Stimulated activated CD8-positive, alpha-beta memory T cell treated with anti-CD3 and anti-CD28 coated beads, Interleukin-15, amount 100 ng/mL, for 4 hours (primary cell): ENCODE measurements at places on chromosomes 16 and 17.

DNA sequence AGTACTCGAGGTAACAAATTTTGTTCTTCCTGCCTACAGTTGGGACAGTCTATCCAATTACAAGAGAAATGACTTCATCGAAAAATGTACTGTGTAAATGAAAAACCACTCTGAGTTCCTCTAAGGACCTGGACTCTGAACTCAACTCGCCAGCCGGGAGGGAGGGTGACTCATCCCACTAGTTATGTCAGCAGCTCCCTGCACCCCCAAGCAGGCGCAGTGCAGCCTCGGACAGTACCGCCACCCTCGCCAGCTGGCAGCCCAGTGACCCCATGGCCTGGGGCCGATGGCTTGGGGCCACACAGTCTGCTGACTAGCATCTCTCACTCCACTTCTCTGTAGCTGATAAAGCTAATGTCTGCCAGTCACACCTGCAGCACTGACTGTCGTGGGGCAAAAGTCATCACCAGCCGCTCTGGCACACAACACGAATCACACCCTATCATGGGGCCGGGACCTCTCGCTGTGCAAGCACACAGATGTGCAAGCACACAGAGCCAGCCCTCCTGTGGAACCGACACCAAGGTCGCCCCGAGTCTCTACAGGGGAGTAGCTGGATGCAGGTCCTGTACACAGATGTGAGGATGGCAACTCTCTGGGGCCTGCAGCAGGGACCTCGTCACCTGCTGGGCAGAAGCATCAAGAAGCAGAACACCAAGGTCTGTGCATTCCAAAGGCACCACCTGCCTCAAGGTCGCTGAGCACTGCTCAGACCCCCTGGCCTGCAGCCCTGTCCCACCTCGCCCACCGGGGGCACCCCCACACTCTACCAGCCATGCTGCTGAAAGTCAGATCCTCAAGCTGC is 5.7 kb downstream of the CSNK1D start:
- DNase-seq: no peak

DNA sequence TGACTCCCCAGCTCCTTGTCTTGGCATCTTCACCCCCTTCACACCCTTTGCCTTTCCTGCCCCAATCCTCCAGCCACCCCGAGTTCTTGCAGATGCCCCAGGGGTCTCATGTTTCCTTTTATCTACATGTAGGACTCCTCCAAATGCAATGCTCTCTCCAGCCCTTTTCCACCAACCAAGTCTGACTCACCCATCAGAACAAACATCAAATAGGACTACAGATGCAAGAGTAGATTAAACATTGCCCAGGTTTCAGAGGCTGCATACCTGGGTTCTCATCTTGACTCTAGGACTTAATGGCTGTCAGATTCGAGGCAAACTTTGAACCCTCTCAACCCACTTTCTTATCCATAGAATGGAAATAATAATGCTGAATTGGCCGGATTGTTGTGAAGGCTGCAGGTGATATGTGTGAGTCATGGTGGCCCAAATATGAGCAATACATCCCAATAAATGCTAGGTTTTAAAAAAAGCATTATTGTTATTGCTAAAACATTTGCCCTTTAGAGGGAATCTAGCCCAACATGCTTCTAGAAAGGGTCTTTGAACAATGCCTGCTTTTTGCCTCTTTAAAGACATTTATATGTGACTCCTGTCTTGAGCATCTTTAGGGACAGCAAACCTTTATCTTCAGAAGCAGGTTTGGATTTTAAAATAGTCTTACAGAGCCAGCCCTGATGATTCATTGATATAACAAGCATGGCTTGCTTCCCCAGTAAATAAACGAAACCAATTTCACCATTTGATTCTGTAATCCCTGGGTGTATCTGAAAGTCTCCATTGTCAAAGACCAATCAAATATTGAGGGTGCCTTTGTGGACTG is 310.1 kb downstream of the FOXL1 start:
- no peak for DNase-seq

DNA sequence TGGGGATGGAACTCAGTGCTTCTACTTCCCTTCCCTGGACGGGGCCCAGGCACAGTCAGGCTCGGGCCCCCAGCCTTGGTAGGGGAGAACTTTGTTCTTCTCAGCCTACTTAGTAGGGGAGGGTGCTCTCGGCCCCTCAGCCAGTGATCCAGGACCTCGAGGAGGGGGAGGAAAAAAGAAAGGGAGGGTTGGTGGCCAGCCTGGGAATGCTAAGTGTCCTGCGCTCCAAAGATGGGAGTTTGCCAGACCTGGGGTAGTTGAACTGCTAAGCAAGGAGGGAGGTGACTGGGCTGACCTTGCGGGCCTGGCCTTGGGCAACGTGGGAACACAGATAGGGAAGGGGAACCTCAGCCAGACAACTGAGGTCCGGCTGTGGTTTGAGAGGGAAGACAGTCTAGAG is 12.2 kb downstream of the ADGRG1 start:
- no peak for DNase-seq

DNA sequence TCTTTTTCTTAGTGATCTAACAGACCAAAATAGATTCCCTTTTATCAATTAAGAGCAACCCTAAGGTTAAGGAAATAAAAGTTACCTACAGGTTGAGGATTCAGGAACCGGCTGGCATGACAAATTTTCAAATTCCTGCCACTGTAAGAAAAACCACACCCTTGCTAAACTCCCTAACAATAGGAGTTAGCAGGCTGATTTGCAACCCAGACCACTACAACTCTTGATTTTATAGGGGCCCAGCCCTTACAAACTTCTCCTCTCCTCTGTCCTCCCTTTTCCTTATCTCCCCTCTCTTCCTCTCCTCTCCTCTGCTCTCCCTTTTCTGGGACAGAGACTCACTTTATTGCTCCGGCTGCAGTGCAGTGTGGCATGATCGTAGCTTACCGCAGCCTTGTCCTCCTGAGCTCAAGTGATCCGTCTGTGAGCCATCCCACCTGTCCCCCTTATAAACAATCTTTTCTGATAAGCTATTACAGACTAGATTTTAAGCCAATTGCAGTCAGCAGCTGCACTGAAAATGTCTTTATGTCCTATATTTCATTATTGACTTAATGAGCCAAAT is 418.9 kb downstream of the CDH8 start:
- no peak for DNase-seq

- no peak for DNase-seq
Observed at GRCh38 chr17:30942308-30943079, 20.7 kb downstream of the ADAP2 start.

DNA sequence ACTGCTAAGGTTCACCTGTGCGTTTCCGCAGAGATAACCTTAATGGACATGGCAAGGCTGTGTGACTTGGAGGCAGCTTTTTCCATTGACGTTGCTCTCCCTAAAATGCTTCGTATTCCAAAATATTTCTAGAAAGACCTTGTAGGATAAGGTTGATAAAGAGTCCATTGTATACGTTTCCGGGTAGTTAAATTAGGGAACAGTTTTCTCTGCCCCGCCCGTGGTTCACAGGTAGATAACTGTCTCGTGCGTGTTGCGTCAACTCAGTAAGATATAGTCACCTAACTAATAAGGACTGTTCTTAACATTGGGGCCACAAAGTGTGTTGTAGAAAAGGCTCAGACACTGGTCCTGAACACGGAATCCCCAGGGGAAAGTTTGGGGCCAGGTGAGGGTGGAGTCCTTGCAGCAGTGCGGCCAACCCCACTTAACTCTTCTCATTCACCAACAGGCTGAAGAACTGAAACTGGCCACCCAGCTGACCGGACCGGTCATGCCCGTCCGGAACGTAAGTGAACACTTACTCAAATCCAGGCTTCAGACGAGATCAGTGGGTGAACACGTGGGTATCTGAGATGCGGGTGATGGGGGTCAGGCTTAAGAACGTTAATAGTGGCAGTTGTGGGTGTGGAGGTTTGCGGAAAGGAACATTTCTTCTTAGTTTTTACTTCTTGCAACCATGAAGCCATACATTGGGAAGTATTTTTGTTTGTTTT is 1.6 kb downstream of the RPL13 start:
- no peak for DNase-seq

GRCh38 chr17:72465191-72466024 is 344.6 kb downstream of the SOX9 start:
- no peak for DNase-seq

DNA sequence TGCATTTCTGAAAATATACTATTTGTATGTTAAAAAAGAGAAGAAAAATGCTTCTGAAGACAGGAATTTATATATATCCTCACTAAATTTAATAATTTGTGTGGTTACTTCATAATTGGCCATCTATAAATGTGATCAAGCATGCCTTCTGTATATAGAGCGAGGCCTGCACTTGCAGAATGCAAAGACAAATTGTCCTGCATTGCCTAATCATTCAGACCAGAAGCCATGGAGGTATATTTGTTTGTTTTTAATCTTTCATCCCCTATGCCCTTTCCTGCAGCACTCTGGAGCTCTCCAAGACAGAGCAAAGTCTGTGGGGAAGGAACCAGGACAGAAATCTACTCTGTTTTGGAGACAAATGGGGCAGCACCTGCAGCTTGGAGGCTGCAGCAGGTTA is 23.8 kb upstream of the DDX52 start:
- no peak for DNase-seq

DNA sequence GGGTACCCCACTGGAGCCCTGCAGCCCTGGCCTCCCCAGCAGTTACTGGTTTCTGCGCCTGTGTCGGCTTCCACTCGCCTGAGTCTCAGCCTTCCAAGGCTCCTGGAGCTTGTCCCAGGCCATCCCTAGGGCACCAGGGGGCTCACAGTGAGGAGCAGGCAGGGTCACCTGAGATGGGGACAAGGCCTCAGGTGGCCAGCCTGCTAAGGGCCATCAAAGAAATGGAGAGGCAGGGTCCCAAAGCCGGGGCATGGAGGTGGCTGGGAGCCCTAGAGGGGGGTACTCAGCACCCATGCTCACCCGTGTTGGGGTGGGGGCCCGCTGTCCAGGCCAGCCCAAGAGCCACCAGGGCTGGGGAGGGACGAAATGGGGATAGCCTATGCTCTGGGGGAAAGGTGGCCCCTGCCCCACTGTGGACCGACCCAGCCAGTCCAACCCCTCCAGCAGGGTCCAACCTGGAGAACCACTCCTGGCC is 1.3 kb downstream of the FASN start:
- no peak for DNase-seq

GRCh38 chr17:17771498-17772201 is 65.1 kb downstream of the SREBF1 start:
- no peak for DNase-seq

- DNase-seq: no peak
Observed at GRCh38 chr16:79134300-79134699, 466.2 kb downstream of the MAF start.

- no peak for DNase-seq
Observed at GRCh38 chr17:78105101-78105500, 23.5 kb downstream of the TMC6 start.

DNA sequence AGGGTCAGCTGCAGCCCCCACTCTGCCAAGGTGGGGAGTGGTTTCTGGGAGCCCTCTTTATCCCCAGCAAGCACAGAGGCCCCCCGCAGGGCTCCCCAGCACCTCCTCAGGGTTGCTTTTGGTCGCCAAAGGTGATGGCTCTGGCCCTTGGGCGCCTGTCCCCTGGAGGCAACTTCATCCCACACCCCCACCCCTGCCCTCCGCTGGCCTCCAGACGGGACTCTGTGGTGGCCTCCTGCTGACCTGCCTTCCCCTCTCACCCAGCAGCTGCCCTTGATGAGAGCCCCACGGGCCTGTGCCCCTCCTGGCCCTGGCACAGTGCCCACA is 7.8 kb upstream of the RHOT2 start:
- no peak for DNase-seq

DNA sequence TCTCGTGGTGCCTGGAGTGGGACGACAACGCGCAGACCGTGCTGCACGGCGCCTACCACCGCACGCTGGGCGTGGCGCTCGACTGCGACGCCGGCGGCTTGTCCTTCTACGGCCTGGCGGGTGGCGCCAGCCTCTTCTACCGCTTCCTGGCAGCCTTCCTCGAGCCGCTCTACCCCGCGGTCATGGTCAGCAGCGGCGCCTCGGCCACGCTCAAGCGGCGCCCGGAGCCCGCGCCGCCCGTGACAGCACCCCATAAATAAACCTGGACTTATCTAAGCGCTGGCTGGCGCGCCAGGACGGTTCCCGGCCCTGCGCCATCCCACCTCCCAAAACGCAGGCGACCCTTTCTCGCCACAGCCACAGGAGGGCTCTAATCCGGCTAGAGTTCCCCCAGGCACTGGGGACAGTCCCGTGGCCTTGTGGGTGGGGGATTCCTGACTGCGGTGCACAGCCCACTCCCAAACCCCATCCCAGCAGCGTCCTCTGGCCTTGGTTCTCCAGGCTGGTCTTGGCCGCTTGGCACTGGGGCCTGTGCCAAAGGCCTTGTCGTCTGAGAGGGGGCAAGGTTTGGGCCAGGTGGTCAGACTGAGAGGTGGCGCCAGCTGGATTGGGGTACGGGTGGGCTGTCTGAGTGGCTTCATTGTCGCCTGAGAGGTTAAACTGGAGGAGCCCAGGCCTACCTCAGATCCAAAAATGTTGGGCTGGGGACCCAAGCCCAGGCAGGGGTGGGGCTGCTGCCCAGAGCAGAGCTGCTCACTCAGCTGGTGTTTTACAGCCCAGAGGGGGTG is 10.1 kb upstream of the SLC16A5 start:
- DNase-seq: peak; percentile 11

DNA sequence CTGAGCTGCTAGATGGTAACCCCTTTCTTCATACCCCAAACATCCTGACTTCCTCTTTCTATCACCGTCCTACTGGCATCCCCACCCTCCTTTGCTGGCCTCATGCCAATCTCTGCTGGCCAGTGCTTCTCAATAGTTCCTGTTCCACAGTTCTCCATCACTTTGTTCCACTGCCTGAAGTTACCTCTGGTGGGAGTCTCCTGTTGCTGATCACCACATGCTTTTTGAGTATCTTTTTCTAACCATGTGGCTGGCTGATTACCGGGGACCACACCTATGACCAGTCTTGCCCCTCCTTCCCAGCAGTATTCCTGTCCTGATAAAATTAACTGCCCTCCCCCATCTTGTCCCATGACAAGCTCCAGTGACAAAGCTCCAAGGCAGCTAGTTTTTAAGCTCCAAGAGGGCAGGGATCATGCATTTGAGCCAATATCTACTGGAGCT is 380.4 kb upstream of the CCL2 start:
- no peak for DNase-seq

GRCh38 chr17:65171752-65172151 is 34.6 kb downstream of the RGS9 start:
- DNase-seq: no peak

GRCh38 chr17:47982645-47983390 is 11.9 kb downstream of the CDK5RAP3 start:
- DNase-seq: no peak
